T-helper 17 cell (primary cell): ENCODE measurements at places on chromosomes 1 and 21. TPM values are rescaled to one million over a fixed set of nuclear protein-coding genes. Genes with fewer than 3 reads are reported as not detected.

DNA sequence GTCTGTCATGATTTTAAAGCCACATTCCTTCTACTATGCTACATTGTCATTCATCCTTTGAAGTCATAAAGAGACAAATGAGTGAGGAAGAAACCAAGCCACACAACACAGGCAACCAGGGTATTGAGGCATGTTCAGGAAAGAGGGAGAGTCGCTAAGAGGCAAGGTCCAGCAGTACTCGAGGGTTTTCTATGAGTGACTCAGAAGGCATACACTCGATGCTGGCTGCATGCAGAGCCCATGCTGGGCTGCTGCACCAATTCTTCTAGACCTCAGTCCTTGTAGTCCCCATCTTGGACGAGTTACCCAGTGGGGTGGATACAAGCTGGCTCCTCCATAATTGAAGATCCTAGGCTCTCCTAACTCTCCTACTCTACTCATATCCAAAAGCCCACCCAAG, 57.6 kb downstream of the OLFML2B start:
- DNase-seq = no peak

- DNase-seq = no peak
Measured at GRCh38 chr1:172344444-172344843, 76.0 kb upstream of the C1orf105 start.

GRCh38 chr1:55214212-55214933, 791 bp downstream of the USP24 start:
- peak; percentile 30 for DNase-seq

- no peak for DNase-seq
Measured at GRCh38 chr1:241677201-241677600, 25.1 kb downstream of the WDR64 start.

- no peak for DNase-seq
Measured at GRCh38 chr1:45340816-45341466, 701 bp upstream of the MUTYH start.

- no peak for DNase-seq
Measured at GRCh38 chr1:218464871-218465270, 119.7 kb downstream of the TGFB2 start.

The BCAN gene
- not detected for total RNA-seq

The GSTM4 gene
- 17.0 TPM for total RNA-seq

The CELSR2 gene
- 3.2 TPM for total RNA-seq
